ENCODE measurements at places on chromosomes 5 and 9.

- no peaks in the 10 kb centered on the region for H3K36me3 ChIP-seq
- no peaks in the 10 kb centered on the region for H3K4me1 ChIP-seq
- no peaks in the 10 kb centered on the region for H3K27me3 ChIP-seq
- H3K4me3 ChIP-seq = no peak overlapping the region
- DNase-seq = no peak
Observed at GRCh38 chr5:3658929-3659328, 63.3 kb downstream of the IRX1 start.

DNA sequence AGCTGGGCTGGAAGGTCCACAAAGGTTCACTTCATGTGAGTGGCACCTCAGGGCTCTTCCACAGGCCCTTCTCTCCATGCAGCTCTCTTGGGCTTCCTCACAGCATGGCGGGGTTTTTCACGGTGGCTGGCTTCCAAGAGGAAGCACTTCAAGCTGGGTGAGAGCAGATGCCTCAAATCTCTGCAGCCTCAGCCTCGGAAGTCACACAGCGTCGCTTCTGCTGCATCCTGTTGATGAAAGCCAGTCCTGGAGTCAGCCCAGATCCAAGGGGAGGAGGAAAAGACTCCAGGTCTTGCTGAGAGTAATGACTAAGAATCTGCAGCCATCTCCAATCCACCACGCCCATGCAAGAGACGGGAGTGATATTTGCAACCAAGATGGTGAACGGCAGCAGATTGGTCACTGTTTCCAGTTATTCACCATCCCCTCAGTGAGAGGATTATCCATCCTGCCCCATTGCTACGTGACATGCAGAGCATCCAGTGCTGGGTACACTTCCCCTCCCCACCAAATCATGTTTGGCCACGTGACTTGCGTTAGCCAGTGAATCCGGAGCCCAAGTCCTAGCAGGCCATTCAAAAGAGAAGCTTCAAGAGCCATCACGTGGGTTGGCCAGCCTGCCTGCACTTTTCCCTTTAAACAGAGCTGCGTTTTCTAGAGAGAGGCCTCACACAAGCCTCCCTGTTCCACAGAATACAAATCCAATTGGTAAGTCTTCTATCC lies 173.9 kb downstream of the C9orf50 start:
- peaks cover 4% of the 10 kb centered on the region for H3K4me1 ChIP-seq
- H3K27me3 ChIP-seq = no peaks in the 10 kb centered on the region

DNA sequence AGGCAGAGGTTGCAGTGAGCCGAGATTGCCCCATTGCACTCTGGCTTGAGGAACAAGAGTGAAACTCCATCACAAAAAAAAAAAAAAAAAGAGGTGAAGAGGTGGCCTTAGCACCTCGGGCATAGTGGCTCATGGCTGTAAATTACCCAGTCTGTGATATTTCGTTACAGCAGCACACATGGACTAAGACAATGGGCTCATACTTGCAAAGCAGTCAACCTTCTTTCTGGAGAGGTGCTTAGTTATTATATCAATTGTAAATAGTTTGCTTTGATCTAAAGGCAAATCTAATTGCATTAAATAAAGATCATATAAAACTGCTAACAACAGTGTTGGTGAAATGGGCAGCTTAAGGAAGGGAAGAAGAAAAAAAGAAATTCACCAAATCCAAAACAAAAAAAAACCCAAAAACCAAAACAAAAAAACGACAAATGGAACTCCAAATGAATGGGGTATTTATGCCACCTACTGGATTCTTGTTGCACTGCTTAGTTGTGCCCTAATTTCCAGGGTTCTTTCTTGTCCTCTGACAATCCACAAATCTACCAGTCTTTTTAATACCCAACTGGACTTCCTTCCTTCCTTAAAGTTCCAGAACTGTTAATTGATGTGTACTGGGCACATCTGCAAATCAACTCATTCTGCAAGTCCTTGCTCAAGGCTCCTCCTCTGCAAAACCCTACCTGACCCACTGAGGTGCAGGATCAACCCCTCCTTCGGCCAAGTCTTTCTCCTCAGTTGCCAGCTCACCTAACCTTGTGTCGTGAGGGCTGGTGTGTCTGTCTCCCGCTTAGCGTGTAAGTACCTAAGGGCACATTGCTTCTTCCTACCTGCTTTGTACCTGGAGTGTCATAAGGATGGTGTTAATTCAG lies 35.0 kb upstream of the DMRT1 start:
- H3K27me3 ChIP-seq = no peaks in the 10 kb centered on the region
- H3K4me1 ChIP-seq = no peaks in the 10 kb centered on the region
- no peak overlapping the region for H3K4me3 ChIP-seq
- no peaks in the 10 kb centered on the region for H3K36me3 ChIP-seq

DNA sequence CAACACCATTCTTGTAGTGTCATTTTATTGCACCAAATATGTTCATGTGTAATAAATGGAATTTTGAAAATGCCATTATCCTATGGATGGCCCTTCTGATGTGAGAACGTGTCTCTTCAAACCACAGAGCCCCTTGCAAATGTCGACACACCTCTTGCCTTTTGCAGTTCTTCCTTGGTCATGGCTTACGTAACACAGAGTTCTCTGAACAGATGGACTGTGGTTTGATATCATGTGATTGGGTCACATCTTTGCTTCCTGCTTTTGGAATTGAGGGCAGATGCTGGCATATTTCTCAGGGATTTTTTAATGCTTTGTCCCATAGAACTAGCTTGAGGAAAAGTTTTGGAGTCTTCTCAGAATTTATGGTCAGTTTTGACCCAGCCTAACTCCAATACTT lies 4.6 kb downstream of the TGFBR1 start:
- H3K36me3 ChIP-seq = no peaks in the 10 kb centered on the region
- no peak overlapping the region for H3K27ac ChIP-seq
- H3K4me3 ChIP-seq = no peak overlapping the region
- peaks cover 17% of the 10 kb centered on the region for H3K4me1 ChIP-seq

DNA sequence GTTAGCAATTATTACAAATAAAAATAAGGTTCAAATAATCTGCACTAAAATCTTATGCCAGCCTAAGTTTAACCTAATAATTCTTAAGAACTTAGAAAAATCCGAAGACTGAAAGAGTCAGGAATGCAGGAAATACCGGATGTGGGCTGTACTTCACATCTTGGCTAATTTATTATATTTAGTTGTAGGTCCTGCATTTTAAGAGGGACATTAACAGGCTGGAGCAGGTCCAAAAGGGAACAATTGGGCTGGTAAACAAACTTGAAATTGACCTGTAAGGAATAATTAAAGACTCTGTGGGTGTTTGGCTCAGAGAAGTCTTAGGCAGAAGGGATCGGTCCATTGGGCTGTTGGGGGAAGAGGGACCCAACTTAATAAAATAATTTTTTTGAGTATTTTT lies 18.4 kb downstream of the GLRA1 start:
- H3K4me3 ChIP-seq = no peak overlapping the region
- no peaks in the 10 kb centered on the region for H3K36me3 ChIP-seq

Data from uterus (tissue), 4 donors.